ENCODE measurements at places on chromosomes 1 and 21. TPM values are rescaled to one million over a fixed set of nuclear protein-coding genes. Genes with fewer than 3 reads are reported as not detected.

Gene FCER1A
- total RNA-seq = not detected

Gene SPATA17
- 0.20 TPM for total RNA-seq

Gene GJA9
- not detected for total RNA-seq

- no peak for DNase-seq
These were observed 20.8 kb downstream of the TNNT2 start for GRCh38 chr1:201356701-201357100.

GRCh38 chr1:49307457-49307856 is 530.8 kb upstream of the BEND5 start:
- DNase-seq = no peak

Gene ROR1
- 0.28 TPM for total RNA-seq

Measured in left lobe of liver (tissue), 2 donors.